ENCODE measurements at places on chromosomes 3 and 15.

DNA sequence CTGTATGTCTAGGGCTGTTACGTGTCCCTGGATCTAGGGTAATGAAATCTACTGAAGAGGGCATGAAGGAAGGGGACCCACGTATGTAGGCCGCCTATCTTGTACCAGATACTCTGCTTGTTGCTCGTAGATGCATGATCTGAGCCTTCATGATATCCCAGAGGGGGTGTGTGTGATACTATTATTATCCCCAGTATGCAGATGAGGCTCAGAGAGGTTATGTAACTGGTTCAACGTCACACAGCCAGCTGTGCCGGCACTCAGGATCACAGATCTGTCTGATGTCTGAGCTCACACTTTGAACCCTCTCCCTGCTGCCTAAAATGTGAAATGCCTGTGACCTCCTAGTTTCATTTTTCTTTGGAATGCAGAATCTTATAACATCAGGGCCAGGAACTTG, 36.2 kb upstream of the SEC13 start:
- DNase-seq, result no peak

- no peak for DNase-seq
Measured at GRCh38 chr3:41848753-41849574, 112.9 kb downstream of the ULK4 start.

DNA sequence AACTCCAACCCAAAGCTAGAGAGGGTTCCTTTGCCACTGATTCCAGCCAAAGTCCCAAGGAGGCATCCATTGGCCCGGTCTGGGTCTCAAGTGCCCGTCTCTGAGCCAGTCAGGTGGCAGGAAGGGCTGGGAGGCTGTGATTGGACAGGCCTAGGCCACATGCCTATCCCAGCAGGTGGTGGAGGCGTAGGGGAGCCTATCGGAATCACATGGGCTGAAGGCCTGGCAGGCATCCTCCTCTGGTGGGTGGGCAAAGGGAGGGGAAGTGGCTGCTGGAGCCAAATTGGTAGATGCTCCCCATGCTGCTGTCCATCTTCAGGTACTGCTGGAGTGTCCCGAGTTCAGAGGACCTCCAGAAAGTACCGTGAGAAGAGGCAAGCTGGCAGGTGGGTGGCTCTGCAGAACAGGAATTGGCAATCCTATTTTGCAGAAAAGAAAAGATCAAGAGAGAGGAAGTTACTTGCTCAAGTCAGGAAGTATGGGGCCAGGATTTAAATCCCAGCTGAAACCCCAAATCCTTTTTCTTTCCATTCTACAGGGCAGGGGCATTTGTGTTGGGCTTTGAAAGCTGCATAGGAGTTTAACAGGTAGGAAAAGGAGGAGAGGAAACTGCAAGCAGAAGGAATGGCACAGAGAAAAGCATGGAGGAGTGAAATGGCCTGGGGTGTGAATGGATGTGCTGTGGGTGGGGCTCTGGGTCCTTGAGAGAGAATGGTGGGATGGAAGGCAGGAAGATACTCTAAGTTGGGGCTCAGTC, 3.7 kb downstream of the CHST13 start:
- DNase-seq, result no peak

GRCh38 chr3:178950676-178951075, 120.9 kb downstream of the ZMAT3 start:
- no peak for DNase-seq

DNA sequence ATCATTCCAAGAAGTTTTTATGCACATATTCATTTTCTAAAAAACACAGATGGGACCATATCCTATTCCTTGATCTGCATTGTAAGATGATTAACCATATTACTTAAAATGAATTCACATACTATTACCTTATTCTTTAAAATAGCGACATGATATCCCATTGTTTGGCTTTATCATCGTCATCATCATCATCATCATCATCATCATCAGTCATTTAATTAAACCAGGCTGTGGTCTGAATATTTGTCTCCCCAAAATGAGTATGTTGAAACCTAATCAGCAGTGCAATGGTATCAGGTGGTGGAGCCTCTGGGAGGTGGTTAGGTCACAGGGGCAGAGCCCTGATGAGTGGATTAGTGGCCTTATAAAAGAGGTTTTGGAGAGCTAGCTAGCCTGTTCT, 4.4 kb downstream of the TRAK1 start:
- DNase-seq, result no peak

DNA sequence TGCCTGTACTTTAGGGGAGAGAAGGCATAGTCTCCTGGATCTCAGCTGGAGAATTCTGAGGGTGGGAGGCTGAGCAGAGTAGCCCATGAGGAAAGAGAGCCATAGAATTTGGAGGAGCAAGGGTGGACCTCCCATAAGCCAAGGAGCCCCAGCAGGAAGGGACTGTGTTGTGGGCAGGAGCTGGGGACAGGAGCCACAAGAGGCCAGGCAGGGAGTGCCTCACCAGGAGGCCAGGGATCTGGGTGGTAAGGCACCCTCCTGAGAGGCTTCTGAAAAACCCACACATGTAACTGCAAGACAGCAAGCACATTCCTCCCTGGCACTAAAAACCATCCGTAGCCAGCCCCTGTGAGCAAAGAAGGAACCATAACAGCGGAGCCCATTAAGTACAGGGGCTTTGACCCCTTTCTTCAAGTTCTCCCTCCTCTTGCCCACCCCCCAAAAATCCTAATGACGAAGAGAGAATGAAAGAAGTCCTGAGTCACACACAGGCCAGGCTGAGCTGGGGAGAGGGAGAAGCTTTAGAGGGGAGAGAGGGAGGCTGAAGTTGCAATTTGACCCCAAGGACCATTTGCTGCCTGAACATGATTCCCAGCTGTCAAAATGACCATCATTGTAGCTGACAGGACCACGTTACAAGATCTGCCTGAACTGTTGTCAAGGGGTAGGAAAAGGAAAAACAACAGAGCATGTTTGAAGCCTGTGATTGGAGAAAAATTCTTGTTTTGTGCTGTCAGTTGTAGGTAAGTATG, 82.6 kb downstream of the TRIM42 start:
- no peak for DNase-seq

- DNase-seq, result no peak
Measured at GRCh38 chr15:57184502-57184901, 191.8 kb upstream of the CGNL1 start.

DNA sequence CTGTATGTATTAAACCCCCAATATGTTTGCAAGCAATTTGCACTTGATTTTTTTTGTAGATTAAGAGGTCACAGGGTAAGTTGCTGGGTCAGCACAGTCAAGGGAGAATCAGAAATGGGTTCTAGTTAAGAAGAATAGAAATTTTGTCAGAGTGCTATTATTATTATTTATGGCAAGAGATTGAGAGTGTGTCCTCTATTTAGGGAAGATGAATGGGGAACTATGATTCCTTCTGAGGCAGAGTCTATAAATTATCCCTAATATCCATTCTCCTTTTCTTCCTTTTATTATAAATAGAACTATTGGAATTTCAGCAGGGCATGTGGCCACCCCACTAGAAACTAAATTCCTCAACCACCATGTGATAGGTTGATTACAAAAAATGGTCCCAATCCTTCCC, 209.9 kb upstream of the UBE2E1 start:
- DNase-seq, result no peak

GRCh38 chr3:53618936-53619335, 124.5 kb downstream of the CACNA1D start:
- DNase-seq, result no peak

GRCh38 chr3:184233127-184233843, 3.9 kb downstream of the VWA5B2 start:
- no peak for DNase-seq

DNA sequence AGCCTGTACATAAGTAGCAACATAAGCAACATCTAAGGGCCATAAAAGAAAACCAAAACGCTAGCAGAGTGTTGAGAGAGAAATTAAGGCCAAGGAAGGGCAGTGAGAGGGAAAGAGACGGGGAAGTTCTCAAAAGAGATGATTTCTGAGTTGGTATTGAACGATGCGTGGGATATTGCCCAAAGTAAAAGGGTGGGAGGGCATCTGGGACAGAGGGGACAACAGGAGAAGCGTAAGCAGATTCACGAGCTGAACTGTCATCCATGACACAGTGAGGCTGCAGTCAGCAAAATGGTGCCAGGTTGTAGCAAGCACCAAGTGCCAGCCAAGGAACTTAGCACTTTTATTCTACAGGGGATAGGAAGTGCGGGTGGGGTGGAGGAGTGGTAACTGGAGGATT, 11.8 kb downstream of the NCEH1 start:
- no peak for DNase-seq

DNA sequence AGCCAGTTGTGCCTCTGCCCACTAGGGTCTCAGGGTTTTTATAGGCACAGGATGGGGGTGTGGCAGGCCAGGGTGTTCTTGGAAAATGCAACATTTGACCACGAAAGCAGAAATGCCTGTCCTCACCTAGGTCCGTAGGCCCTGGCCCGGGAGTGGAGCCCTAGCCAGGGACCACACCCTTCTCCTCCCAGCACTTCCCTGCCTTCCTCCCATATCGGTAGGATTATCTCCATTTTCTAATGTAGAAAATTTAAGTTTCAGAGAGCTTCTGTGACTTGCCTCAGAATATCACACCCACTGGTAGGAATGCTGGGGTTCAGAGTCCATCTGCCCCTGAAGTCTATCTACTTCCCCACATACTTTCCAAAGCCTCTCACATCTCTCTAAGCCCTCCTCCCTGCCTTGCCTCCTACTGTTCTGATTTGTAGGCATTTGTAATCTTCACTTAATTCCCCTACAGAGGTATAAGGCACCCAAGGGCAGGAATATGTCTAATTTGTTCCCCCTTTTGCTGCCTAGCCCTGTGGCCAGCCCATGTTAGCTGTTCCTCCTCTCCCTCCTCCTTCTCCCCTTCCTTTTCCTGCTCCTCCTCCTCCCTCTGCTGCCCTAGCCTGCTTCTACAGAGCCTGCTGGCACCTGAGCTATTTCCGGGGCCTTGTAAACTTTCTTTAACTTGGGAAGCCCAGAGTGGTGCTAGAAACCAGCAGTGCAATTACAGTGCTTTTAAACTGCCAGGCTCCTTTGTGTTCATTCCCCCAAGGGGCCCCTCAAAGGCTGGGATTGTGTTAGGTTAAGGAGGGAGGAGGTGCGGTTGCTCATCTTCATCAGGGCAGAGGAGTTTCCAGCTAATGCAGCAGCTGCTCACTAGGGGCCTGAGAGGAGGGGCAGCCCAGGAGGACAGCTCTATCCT, 71.1 kb downstream of the MRPL46 start:
- DNase-seq, result no peak

DNA sequence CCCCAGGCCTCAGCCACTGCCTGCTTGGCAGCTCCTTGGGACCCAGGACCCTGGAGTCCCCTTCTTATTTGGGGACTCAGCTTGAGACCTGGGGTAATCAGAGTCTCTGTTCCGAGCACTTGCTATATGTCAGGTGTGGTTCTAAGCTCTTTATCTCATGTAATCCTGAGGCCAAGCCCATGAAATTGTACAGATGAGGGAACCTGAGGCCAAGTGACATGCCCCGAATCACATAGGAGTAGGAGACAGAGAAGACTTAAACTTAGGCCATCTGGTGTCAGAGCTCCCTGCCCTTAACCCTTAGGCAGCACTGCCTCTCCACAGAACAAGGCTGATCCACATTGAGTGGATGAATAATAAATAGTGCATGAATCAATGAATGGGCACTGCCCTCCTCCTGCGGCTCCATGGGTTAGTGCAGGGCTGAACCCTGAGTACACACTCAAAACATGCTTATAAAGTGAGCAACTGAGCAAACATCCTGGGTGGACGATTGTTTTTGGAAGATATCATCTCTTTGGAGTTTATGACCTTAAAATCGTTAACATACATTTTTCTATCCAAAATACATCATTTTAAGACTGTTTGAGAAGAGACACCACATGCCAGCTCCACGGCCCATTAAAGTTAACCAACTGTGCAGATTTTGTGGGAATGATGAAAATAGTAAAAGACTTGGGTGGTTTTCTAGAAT, 33.2 kb upstream of the IQSEC1 start:
- no peak for DNase-seq

GRCh38 chr15:87045746-87046145, 966.1 kb downstream of the AGBL1 start:
- DNase-seq, result no peak

- no peak for DNase-seq
Measured at GRCh38 chr3:36521007-36521379, 140.7 kb downstream of the STAC start.

DNA sequence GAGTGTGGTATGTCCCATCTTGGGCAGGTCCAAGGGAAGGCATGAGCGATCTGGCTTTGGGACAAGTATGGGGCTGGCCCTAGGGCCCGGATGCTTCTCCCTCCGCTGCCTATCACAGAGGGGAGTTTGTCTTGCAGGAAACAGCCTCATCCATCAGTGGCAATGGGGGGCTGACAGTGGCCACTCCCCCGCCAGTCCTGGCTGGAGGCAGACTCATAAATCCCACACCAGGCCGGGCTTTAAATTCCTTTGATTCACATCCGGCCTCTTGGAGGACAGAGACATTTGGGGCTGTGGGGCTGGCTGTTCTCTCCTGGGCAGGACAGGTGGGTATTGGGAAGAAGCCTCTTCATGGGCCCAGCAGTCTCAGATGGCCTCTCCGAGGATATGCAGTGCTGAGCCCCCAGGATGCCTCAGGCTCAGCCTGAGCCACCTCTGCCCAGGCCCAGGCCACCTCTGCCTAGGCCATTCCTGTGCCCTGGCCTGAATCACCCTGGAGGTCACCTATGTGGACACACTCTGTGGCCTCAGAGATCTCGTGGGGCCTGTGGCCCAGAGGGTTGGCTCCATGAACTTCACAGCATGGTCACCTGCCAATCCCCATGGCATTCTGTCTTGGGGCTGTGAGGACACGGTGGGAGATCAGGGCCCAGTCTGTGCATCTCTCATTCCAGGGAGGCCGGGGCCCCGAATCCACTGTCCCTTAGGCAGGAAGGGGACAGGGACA, 84.2 kb upstream of the GOLGA6L4 start:
- DNase-seq, result no peak

GRCh38 chr15:94460624-94461023, 229.3 kb downstream of the MCTP2 start:
- no peak for DNase-seq

- no peak for DNase-seq
Measured at GRCh38 chr15:59691194-59691805, 2.2 kb upstream of the BNIP2 start.

GRCh38 chr3:29011441-29011840, 269.4 kb upstream of the RBMS3 start:
- DNase-seq, result no peak

DNA sequence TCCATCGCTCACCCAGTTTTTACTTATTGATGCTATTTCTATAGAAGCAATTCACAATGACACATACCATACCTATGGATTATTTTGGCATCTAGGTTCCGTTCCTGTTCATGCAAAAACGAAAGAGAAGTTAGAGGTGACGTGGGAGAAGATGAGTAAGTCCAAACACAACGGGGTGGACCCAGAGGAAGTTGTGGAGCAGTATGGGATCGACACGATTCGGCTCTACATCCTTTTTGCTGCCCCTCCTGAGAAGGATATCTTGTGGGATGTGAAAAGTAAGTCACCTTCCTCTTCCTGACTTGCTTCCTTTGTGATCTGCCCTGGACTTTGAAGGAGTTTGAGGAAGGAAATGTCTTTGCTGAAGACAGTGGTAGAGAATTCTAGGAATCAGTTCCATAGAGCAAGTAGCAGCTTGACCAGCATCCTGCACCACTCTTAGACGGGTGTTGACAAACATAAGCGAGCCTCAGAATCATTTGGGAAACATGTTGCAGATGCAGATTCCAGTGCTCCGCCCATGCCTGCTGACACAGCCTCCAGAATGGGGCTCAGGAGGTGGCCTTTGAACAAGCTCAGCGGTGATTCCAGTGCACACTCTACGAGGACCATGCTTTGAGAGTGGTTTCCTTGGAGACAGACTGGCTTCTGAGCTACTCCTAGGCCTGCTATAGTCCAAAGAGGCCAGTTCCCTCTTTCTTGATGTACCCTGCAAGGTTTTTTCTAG, 78.4 kb upstream of the LIMD1 start:
- no peak for DNase-seq

- DNase-seq, result no peak
Measured at GRCh38 chr3:52014613-52015012, 18.9 kb upstream of the RPL29 start.

Measured in stimulated activated CD4-positive, alpha-beta T cell treated with anti-CD3 and anti-CD28 coated beads, Interleukin-1b, Interleukin-23, amount 100 ng/mL, for 1 hour (primary cell).